ENCODE measurements at places on chromosomes 12 and 14. TPM values are rescaled to one million over a fixed set of nuclear protein-coding genes. Genes with fewer than 3 reads are reported as not detected.
A peak's percentile ranks its signal among the peaks of the same experiment; 100 is the strongest.

DNA sequence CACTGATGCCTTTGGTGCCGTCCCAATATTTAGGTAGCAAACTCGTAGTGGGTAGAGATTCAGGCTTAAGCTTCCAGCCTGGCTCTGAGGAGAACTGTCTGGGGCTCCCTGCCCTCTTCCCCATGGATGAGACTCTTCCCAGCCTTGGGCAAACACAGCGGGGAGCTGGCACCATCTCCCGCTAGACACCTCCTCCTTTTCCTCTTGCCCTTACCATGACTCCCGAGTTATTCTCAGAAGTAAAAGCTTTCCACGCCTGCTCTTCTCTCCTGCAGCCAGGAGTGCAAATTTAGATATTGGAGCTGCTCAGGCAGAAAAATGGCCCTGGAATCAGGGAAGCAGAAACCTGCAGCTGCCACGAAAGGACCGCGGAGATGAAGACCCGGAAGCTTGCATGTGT, 45.6 kb upstream of the RBM19 start:
- H3K4me3 ChIP-seq, result no peak overlapping the region
- no peaks in the 10 kb centered on the region for H3K4me1 ChIP-seq
- no peak overlapping the region for H3K27ac ChIP-seq
- H3K27me3 ChIP-seq, result peaks cover 16% of the 10 kb centered on the region
- DNase-seq, result no peak

DNA sequence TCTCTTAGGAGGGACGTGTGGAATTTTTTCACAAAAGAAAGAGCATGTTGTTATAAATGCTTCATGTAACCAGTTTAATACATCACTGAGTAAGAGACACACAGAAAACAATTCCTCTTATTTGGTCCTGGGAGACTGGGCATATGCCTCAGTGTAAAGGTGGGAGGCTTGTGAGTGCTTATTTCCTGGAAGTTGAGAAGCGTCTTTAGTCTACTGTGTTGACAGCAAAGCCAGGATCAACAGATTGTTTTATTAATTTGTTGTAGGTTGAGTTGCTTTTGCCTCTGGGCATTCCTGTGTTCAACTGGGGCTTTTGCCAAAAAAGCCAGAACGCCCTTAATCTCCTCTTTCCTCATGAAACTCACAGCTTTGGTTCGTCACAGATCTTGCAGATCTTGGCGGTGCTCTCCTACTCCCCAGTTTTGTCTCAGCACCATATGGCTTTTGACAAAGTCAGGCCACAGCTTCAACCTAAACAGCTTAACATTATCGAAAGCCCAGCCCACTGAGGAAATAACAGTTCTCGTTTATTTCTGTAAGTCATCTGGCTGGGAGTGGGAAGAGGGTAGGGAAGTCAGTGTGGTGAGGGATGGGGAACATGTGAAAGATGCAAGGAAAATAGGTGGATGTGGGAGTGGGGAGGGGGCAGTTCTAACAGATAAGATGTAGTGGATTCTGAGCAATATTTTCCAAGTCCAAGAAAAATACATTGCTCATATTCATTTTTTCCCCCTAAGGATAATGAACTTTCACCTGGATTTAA, 227.2 kb downstream of the DACT1 start:
- H3K27me3 ChIP-seq, result no peaks in the 10 kb centered on the region
- DNase-seq, result no peak
- H3K36me3 ChIP-seq, result no peaks in the 10 kb centered on the region
- no peak overlapping the region for H3K4me3 ChIP-seq

- H3K27me3 ChIP-seq, result no peaks in the 10 kb centered on the region
- no peak for DNase-seq
- H3K36me3 ChIP-seq, result no peaks in the 10 kb centered on the region
- H3K27ac ChIP-seq, result no peak overlapping the region
- no peak overlapping the region for H3K4me3 ChIP-seq
- H3K4me1 ChIP-seq, result no peaks in the 10 kb centered on the region
These were observed 44.3 kb upstream of the STK38L start for GRCh38 chr12:27199638-27200300.

GRCh38 chr14:94145902-94146527, 16.6 kb upstream of the IFI27L2 start:
- H3K4me3 ChIP-seq, result no peak overlapping the region
- no peaks in the 10 kb centered on the region for H3K36me3 ChIP-seq
- no peak overlapping the region for H3K27ac ChIP-seq
- no peaks in the 10 kb centered on the region for H3K27me3 ChIP-seq
- no peaks in the 10 kb centered on the region for H3K4me1 ChIP-seq
- DNase-seq, result no peak

DNA sequence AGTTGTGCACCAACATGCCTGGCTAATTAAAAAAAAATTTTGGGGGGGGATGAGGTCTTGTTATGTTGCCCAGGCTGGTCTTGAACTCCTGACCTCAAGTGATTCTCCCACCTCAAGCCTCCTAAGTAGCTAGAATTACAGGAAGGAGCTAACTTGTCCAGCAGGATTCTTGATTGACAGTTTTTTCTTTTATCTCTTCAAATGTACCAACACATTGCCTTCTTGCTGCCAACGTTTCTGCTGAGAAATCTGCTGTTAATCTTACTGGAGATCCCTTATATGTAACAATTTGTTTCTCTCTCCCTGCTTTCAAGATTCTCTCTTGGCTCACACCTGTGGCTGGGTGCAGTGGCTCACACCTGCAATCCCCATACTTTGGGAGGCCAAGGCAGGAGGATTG, 22.4 kb upstream of the MARK3 start:
- H3K4me1 ChIP-seq, result no peaks in the 10 kb centered on the region
- DNase-seq, result no peak
- no peaks in the 10 kb centered on the region for H3K27me3 ChIP-seq
- no peaks in the 10 kb centered on the region for H3K36me3 ChIP-seq
- H3K27ac ChIP-seq, result no peak overlapping the region

- H3K27me3 ChIP-seq, result no peaks in the 10 kb centered on the region
- peaks cover 84% of the 10 kb centered on the region for H3K4me1 ChIP-seq
- H3K36me3 ChIP-seq, result no peaks in the 10 kb centered on the region
- H3K27ac ChIP-seq, result peak overlapping the region; percentile 65
These were observed 3.2 kb downstream of the SUSD6 start for GRCh38 chr14:69614592-69614991.

GRCh38 chr12:50088577-50089335, 3.6 kb downstream of the SMARCD1 start:
- H3K36me3 ChIP-seq, result peaks cover 60% of the 10 kb centered on the region
- DNase-seq, result no peak
- no peak overlapping the region for H3K27ac ChIP-seq

- no peaks in the 10 kb centered on the region for H3K36me3 ChIP-seq
- peak overlapping the region; percentile 74 for H3K27ac ChIP-seq
- H3K27me3 ChIP-seq, result no peaks in the 10 kb centered on the region
- peak overlapping the region; percentile 63 for H3K4me3 ChIP-seq
- H3K4me1 ChIP-seq, result peaks cover 24% of the 10 kb centered on the region
These were observed 5.3 kb upstream of the GDF11 start for GRCh38 chr12:55737581-55738122.

- no peak overlapping the region for H3K4me3 ChIP-seq
- no peaks in the 10 kb centered on the region for H3K4me1 ChIP-seq
- H3K27me3 ChIP-seq, result no peaks in the 10 kb centered on the region
- no peak overlapping the region for H3K27ac ChIP-seq
These were observed 202.9 kb downstream of the AKAP6 start for GRCh38 chr14:32531942-32532515.

DNA sequence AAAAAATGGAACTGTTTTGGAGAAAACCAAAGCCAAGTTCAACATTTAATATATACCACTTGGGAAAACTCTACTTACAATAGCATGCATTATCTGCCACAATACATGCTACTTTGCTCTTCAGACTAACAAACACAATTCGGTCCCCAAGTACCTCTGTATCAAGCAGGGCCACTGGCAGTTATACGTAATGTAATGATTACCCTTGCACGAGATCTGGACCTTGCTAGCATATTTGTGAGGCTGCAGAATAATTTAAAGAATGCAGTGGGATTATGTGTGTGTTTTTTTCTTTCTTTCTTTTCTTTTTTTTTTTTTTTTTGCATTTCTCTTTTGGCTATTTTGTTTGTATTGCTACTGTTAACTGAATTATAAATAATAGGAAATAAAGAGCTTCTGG, 22.8 kb upstream of the PYGL start:
- H3K27me3 ChIP-seq, result peaks cover 3% of the 10 kb centered on the region
- no peaks in the 10 kb centered on the region for H3K36me3 ChIP-seq
- H3K4me1 ChIP-seq, result peaks cover under 1% of the 10 kb centered on the region
- H3K4me3 ChIP-seq, result no peak overlapping the region
- no peak for DNase-seq
- H3K27ac ChIP-seq, result no peak overlapping the region

DNA sequence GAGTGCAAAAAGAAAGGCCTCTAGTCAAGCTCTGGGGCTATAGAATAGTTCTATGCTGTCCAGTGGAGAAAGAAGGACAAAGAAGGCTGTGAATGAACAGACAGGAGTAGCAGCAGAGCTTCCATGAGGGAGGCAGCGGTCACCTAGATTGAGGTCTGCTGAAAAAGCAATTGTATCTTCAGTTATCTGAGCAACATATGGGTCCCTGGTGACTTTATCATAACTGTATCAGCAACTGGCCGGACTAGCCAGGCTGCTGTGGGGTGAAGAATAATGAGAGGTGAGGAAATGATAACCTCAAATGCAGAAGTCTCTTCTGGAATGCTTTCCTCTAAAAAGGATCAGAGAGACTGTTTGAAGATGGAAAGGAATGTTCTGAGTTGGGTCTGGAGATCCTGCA, 971.3 kb upstream of the TMEM132C start:
- H3K36me3 ChIP-seq, result no peaks in the 10 kb centered on the region
- no peaks in the 10 kb centered on the region for H3K27me3 ChIP-seq
- no peak overlapping the region for H3K27ac ChIP-seq
- no peak overlapping the region for H3K4me3 ChIP-seq
- DNase-seq, result no peak

DNA sequence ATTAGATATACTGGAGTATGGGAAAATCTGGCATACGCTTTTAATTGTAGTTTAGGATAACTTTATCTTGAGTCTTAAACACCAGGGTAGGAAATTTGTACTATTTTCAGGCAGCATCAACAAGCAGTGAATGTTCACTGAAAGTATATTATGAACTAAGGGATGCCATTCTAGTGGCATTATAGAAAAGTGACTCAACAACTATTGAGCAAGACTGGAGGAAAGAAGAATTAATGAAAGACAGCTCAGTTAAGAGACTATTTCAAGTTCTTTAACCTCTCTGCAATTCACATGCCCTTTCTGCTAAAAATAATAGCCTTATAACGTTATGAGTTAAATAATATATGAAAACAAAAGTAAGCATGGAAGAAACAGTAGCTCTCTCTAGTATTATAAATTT, 343.1 kb downstream of the FSCB start:
- no peak overlapping the region for H3K4me3 ChIP-seq
- no peaks in the 10 kb centered on the region for H3K36me3 ChIP-seq
- DNase-seq, result no peak
- H3K27me3 ChIP-seq, result no peaks in the 10 kb centered on the region

- no peak for DNase-seq
- no peaks in the 10 kb centered on the region for H3K36me3 ChIP-seq
- H3K4me1 ChIP-seq, result peaks cover 9% of the 10 kb centered on the region
- no peaks in the 10 kb centered on the region for H3K27me3 ChIP-seq
These were observed 22.8 kb upstream of the DHRS4 start for GRCh38 chr14:23930742-23931141.

GRCh38 chr12:122123051-122123760, 44.6 kb downstream of the MLXIP start:
- no peaks in the 10 kb centered on the region for H3K27me3 ChIP-seq
- no peak overlapping the region for H3K27ac ChIP-seq
- H3K4me3 ChIP-seq, result no peak overlapping the region

DNA sequence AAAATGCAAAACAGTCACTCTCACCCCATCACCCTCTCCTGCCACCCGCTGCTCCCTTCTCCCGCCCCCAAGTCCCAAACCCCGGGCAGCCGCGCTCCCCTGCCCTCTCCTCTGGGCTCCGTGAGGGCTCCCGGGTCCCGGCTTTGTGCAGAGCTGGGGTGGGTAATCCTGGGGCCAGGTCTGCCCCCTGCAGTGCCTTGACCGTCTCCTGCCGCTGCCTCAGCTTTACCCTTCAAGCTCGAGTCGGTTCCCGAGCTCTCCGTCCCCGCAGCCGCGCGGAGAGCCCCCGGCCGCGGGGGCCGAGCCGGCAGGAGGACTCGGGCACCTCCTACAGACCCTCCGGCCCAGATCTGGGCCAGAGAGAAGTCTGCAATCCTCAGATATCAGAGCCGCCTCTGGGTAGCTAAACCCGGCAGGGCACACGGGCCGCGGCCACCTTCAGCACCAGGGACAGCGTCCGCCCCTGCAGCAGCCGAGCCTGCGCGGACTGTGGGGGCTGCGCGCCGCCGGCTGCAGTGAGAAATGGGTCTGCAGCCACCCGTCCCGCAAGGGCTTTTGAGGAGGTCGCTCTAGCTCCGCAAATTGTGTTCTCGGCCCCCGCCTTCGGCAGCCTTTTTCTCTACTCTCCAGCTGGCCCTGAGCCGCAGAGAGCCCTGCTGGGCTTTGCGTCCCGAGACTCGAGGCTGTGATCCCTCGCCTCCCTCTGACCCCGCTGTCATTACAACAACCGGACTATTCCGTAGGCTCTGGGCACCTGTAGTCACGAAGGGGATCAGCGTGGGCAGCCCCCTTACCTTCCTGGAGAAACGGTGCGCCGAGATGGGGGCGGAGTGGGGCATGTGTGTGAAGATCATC, 1.2 kb downstream of the PRMT8 start:
- H3K27me3 ChIP-seq, result peaks cover 88% of the 10 kb centered on the region
- H3K27ac ChIP-seq, result no peak overlapping the region
- H3K36me3 ChIP-seq, result no peaks in the 10 kb centered on the region
- DNase-seq, result no peak

- no peak overlapping the region for H3K27ac ChIP-seq
- peaks cover 14% of the 10 kb centered on the region for H3K4me1 ChIP-seq
- peaks cover 28% of the 10 kb centered on the region for H3K27me3 ChIP-seq
- no peak overlapping the region for H3K4me3 ChIP-seq
- peak; percentile 63 for DNase-seq
These were observed 169.0 kb upstream of the RTL1 start for GRCh38 chr14:101072531-101072930.

DNA sequence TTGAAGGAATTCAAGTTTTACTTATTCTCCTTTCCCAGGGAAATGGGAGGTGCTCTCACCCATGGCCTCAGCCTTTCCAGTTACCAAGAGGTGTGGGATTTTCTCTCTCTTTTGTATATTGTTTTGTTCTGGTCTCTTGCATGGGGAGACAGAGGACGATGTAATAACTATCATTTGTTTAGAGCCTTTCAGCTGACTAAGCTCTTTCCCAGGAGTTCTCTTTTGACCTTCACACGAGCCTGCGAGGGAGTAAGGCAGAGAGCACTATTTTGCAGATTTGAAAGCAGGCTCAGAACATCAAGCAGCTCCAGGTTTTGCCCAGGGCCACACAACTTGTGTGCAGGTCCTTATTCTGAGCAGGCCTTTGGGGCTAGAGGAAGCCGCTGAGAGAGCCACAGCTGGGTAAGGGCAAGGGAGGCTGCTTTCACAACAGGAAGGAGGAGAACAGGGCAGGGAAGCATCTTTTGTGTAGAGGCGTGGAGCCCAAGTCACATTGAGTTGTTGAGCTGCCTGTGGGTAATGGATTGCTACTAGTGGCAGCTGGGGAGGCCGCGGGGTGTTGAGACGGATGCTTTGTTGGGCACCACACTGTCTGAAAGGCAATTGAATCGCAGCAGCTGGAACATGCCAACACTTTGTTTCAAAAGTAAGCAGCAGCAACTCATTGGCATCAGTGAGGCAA, 116.2 kb downstream of the PRMT8 start:
- H3K36me3 ChIP-seq, result no peaks in the 10 kb centered on the region
- no peak for DNase-seq
- H3K27ac ChIP-seq, result no peak overlapping the region
- no peak overlapping the region for H3K4me3 ChIP-seq

GRCh38 chr14:105888151-105888550, 361.8 kb downstream of the TMEM121 start:
- H3K4me3 ChIP-seq, result no peak overlapping the region
- no peaks in the 10 kb centered on the region for H3K36me3 ChIP-seq
- no peak for DNase-seq
- no peak overlapping the region for H3K27ac ChIP-seq
- no peaks in the 10 kb centered on the region for H3K27me3 ChIP-seq
- H3K4me1 ChIP-seq, result no peaks in the 10 kb centered on the region

The MUCL1 gene
- 1,024 TPM for total RNA-seq

The POTEG gene
- total RNA-seq, result not detected
